ENCODE measurements at places on chromosomes 16 and 17.

- DNase-seq: no peak
Measured at GRCh38 chr17:45686250-45686649, 97.9 kb upstream of the CRHR1 start.

- no peak for DNase-seq
Measured at GRCh38 chr16:11596572-11597226, 10.0 kb upstream of the LITAF start.

DNA sequence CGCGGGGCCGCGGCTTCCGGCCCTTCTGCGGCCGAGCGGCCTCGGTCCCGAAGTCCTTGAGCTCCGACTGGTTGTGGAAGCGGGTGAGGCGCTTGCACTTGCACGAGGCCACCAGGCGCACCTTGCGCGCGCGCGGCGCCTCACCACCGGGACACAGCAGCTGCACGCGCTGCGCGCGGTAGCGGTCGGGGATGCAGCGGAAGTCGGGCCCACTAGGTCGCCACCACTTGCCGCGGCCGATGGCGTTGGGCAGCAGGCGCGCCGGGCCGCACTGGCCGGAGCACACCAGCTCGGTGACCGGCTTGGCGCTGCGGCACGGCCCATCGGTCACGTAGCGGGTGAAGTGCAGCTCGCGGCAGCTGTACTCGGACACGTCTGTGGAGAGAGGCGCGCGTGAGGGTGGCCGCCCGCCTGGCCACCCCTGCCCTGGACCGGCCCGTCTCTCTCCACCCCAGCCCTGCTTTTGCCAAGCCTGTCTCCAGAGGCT lies 3.2 kb downstream of the SOST start:
- DNase-seq: peak; percentile 33

GRCh38 chr16:30554557-30555314 lies 3.4 kb downstream of the ZNF764 start:
- no peak for DNase-seq

DNA sequence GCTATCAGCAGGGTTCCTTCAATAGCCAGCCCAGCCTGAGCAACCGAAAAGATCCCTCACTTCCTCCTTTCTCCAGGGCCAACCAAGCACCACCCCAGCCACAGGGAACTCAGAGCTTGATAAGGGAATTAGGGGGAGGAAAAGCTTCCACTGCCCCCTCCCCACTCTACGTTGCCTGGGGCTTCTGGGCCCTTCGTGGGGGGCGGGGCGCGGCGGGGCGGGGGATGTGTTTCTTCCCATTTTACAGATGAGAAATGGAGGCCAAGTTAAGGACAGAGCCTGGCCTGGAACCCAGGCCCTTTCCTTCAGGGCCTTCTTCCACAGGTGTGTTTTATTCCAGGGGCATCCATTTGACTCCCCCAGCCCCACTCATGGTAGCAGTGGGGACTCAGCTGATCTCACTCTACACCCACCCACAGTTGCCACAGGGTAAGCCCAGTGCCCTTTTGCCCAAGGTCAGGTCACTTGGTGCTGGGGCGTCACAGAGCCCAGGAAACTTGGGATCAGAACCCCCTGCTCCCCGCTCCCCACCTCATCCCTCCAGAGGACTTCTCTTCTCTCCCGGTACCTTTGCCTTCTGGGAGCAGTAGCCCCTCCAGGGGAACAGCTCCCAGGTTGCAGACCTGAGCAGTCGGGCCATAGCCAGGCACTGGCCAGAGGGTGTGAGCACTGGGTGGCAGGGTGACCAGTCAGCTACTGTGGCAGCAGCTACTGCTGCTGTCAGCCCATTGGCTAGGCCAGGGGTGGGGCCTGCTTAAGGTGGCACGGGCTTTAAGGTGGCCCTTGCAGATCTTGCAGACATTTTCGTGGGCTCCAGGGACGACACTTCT lies at the start of gene LDHD:
TSS of gene LDHD (minus strand) at position 700 of the 830 bp plus-strand sequence. CDS start at position 640, 60 bp downstream.
- no peak for DNase-seq

- DNase-seq: no peak
Measured at GRCh38 chr17:12667299-12667958, 1.7 kb downstream of the MYOCD start.

- no peak for DNase-seq
Measured at GRCh38 chr17:81419886-81420768, 24.9 kb downstream of the BAHCC1 start.

- no peak for DNase-seq
Measured at GRCh38 chr16:53950677-53951076, 246.7 kb downstream of the FTO start.
